ENCODE measurements at places on chromosomes 4 and X.

DNA sequence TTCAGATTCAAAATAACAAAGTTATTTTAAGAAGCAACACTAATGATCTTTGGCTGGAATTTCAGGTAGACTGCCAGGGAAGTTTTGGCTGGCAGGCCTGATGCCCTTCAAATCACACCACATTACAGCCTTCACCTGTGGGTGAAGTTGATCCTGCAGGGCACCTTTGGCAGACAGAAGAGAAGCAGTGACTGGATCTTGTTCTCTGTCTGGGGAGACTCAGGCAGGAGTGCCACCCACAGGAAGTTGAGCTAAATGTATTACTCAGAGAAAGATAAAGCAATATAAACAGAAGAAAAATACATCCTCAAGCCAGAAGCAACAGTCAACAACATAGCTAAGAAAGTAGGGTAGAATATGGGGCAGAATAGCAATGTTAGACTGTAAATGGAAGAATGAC lies 12.8 kb upstream of the CFAP299 start:
- DNase-seq, result no peak

GRCh38 chrX:108312957-108313356 lies 125.3 kb downstream of the COL4A6 start:
- no peak for DNase-seq

DNA sequence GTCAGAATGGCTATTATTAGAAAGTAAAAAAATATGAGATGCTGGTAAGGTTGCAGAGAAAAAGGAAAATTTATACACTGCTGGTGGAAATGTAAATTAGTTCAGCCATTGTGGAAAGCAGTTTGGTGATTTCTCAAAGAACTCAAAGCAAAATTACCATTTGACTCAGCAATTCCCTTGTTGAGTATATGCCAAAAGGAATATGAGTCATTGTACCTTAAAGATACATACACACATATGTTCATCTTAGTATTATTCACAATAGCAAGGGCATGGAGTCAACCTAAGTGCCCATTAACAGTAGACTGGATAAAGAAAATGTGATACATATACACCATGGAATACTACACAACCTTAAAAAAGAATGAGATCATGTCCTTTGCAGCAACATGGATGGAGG lies 148.2 kb downstream of the COMMD8 start:
- no peak for DNase-seq

GRCh38 chr4:98261405-98262291 lies 464 bp downstream of the RAP1GDS1 start:
- DNase-seq, result peak; percentile 55

DNA sequence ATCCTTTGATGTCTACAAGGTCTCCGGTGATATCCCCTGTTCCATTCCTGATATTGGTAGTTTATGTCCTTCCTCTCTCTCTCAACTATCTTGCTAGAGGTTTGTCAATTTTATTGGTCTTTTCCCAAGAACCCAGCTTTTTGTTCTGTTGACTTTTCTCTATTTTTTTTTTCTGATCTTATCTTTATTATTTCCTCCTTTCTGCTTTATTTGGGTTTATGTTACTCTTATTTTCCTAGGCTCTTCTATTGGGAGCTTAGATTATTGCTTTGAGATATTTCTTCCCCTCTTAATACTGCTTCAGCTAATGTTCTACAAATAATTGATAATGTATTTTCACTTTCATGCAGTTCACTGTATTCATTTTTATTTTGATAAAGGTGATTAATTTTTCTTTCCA lies 44.2 kb downstream of the EIF2S3 start:
- no peak for DNase-seq

- no peak for DNase-seq
These were observed 91.9 kb upstream of the KLHL13 start for GRCh38 chrX:118208481-118208880.

- no peak for DNase-seq
These were observed 26.5 kb upstream of the PLCXD1 start for GRCh38 chrX:254630-255215.

- no peak for DNase-seq
These were observed 39.6 kb upstream of the PDLIM5 start for GRCh38 chr4:94412019-94412657.

- no peak for DNase-seq
These were observed 11.0 kb downstream of the STIM2 start for GRCh38 chr4:26871611-26872010.

GRCh38 chrX:16699389-16699788 lies 13.1 kb downstream of the CTPS2 start:
- no peak for DNase-seq

DNA sequence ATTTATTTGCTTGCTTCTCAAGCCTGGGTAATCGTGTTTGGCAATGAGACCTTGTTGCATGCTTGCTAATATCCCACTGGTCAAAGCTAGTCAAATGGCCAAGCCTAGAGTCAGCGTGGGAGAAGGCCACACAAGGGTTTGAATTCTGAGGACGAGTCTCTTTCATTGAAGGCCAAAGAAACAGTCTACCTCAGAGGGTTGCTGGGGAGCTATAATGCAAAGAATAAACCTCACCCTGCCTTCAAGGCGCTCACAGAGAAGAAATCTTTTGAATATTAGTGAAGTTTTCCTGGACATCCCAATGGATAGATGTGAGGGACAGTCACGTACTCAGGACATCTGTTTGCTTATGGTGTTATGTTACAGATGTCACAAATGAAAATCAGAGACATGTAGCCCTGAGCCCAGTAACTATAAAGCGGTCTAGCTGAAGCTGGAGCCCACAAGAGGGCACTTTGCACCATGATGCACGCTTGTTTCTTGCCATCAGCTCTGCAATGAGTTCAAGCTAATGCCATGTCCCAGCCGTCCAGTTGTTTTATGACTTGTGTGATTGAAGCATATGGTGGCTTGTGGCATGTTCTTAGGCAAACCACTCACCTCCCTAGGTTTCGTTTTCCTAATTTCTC lies 1.1 kb upstream of the TLR3 start:
- DNase-seq, result peak; percentile 37

GRCh38 chr4:41385481-41385880 lies 128.8 kb downstream of the UCHL1 start:
- DNase-seq, result no peak

DNA sequence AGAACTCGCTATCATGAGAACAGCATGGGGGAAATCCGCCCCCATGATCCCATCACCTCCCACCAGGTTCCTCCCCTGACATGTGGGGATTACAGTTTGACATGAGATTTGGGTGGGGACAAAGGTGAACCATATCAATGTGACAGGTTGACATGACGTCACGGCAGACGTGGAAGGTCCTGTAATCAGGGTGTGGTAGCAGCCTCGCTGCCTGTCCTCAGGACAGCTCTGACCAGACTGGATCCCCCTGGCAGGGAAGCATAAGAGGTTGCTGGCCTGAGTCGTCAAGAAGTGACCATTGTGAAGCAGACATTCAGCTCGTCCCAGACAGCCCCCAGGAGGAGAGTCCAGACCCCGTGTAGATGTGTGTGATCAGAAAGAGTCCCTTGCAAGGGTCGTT lies 104.6 kb downstream of the TNIP2 start:
- DNase-seq, result no peak

DNA sequence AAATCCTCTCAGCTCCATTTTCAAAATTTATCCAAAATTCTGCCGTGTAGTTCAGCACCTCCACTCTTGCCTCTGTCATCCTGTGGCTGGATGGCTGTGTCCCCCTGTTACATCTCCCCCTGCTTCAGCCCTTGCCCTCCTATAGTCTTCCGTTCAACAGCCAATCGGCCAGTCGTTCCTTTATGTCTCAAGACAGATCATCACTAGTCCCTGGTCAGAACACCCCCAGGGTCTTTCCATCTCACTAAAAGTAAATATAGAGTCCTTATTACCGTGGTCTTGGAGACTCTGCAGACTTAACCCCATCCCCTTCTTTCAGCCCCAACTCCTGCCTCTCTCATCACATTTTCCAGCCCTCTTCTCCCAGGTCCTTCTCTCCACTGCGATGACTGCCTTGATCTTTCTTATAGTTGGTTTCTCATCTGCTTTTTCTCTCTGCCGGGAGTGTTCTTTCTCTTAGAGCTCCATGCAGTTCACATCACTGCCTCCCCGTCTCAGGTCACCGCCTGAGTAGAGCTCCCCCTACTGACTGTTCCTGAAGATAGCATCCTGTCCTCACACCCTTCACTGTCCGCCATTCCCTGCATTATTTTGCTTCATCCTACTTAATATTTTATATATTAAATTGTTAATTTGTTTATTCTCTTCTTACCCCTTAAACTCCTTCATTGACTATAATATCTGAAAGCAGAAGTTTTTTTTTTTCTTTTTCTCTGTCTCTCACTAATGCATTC lies 736.9 kb upstream of the MAGEB2 start:
- DNase-seq, result no peak

DNA sequence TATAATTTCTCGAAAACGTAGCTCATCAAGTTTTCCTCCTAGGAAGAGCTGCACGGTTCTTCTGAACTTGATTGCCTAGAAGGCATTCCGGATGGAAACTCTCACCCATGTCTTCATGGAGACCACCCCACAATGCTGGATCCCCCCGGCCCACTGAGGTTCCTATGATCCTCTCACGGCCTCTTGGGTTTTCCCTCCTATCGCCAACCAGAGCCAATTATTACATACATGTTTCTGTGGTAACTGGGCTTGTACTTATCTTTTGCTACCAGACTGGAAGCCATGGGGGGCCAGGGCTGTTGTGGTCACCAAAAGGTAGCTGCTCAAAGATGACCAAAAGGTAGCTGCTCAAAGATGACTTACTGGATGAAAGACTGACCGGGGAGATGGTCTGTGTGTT lies 131.5 kb downstream of the AFAP1 start:
- no peak for DNase-seq

GRCh38 chr4:16852228-16852627 lies 46.2 kb downstream of the LDB2 start:
- DNase-seq, result no peak

- DNase-seq, result no peak
These were observed 48.4 kb upstream of the PRPS1 start for GRCh38 chrX:107579956-107580355.

DNA sequence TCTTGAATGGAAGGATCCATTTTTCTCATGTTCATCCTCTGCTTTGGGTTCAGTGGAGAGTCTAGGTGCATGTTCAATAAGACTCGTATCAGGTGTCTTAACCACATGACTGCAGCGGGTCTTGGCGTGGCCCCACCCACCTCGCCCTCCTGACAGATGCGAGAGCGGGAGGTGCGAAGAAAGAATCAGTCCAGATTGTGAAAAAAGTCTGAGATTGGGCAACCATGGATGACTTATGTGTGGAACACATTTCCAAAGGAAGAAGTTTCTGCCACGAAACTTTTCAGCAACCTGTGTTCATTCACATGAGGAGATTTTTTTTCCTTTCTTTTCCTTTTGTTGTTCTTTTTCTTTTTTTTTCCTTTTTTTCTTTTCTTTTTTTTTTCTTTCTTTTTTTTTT lies 66.8 kb downstream of the NSD2 start:
- no peak for DNase-seq

DNA sequence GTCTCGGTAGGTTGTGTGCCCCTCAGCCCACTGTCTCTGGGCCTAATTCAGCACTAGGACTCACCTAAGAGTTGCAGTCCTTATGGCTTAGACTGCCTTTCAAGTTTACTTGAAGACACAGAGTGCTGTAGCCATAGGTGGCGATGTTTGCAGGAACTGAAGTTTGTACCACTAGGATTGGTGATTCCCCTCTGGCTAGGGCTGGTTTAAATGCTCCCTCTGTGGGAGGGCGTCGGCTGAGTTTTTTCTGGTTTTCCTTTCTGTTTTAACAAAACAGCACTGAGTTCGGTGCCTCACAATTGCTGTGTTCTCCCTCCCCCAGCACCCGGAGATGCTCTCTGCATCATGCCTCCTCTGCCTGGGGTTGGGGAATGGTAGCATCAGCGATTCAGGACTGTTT lies 480.9 kb downstream of the PCDH11X start:
- no peak for DNase-seq

GRCh38 chr4:32858361-32858760 lies 2138.2 kb downstream of the PCDH7 start:
- no peak for DNase-seq

DNA sequence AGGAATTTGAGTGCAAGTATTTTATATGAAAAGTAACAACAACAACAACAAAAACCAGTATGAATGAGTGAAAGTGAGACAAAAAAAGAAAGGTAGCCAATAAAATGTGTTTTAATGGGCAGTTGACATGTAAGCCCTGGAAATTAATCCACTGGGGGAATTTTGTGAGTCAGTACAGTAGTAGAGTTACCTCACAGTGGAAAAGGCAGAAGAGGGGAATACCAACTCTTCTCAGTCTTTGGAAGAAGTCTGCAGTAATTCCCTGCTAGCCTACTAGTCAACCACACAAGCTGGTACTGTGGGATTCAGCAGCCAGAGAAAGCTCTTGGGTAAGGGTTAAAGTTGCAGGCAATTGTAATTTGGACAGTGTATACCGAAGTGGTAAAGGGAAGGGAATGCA lies 76.3 kb upstream of the IL15 start:
- no peak for DNase-seq

DNA sequence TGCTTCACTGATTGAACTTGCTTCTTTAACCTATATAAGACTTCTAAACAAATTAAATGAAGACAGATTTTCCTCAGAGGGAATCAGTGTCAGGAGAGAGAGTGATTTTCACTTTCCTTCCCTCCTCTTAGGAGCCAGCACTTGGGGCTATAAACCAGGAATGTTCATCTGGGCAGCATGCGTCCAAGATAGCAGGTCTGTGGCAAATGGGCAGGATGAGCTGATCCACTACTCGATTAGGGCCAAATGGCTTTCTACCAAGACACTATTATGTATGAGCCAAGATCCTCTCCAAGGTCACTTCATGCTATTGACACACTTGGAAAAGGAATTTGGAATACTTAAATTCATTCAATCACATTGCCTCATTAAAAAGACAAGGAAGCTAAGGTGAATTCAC lies 203.9 kb upstream of the GRID2 start:
- DNase-seq, result no peak

GRCh38 chrX:924017-924416 lies 288.4 kb downstream of the CRLF2 start:
- DNase-seq, result no peak

GRCh38 chrX:145393702-145394235 lies 146.5 kb downstream of the SPANXN1 start:
- no peak for DNase-seq

- DNase-seq, result no peak
These were observed 574.8 kb upstream of the DIPK2B start for GRCh38 chrX:45775468-45775867.

DNA sequence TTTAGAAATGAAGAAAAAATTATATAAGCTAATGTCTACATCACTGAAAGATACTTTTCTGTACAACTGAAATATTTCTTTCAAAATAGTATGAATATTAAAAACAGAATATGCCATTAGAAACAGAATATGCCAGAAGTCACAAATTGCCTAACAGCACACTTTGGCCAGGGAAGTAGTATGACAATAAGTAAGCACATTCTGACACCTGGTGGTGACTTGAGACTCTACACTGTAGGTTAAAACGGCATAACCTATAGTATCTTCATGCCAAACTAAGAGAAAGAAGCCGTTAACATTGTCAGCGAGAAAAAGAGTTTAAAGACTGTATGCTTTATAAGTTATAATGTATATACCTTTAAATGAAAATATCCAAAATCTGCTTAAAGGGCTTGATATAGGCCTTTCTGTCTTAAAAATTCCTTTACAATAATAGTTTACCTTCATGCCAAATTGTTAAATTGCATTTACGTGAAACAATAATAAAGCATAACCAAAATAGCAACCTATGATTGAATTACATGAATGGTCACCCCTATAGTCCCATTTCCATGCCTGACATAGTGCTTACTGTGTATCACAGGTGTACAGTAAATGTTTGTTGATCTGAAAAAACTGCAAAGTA lies 32.8 kb downstream of the FAM13A start:
- peak; percentile 59 for DNase-seq
